ENCODE measurements at places on chromosomes 16 and 17.

DNA sequence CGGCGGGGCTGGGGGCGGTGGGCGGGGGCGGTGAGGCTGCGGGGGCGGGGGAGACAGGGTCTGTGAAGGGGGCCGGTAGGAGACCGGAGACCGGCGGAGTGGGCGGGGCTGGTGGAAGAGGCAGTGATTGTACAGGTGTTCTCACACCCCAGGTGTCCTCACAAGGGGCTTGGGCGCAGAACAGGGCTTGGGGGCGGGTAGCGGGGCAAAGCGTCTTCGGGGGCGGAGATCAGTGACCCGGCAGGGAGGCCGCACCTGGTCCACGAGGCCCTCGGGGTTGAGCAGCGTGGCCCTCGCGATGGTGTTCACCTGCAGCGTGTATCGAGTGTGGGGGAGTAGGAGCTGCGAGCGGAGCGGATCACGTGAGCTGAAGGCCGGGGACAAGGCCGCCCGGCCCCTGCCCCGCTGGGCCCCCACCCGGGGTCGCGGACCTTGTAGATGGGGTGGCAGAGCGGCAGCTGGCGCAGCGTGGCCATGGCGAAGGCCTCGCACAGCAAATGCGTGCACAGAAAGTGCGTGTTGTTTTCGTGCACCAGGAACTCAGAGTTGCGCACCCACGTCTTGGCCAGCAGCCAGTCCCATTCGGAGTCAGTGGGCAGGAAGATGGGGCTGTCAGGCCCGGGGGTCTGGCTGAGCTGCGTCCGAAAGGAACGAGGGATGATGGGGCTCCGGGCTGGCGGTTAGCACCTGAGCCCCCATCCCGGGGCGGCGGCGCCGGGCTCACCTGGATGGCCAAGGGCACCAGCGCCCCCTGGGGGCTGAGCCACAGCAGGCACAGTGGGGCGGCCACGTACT, 8.5 kb downstream of the ALOXE3 start:
- no peak for DNase-seq

DNA sequence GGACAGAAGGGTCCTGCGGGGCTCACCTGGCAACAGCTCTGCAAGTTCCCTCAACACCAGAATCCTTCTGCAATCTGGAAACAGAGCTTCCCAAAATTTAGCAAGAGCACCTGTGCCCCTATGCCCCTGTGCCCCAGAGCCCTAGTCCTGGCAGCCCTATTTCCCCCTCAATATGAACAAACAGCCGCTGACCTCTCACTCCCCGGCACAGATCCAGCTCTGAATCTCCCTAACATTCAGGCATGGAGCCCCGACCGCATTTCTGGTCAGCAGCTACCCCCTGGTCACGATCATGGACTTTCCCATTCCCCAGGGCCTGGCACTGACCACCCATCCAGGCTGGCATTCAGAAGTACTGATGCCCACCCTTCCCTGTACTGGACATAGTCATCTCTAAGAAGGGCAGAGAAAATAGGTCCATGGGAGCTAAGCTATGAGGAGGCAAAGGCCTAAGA, 110.8 kb upstream of the SMURF2 start:
- DNase-seq: no peak

DNA sequence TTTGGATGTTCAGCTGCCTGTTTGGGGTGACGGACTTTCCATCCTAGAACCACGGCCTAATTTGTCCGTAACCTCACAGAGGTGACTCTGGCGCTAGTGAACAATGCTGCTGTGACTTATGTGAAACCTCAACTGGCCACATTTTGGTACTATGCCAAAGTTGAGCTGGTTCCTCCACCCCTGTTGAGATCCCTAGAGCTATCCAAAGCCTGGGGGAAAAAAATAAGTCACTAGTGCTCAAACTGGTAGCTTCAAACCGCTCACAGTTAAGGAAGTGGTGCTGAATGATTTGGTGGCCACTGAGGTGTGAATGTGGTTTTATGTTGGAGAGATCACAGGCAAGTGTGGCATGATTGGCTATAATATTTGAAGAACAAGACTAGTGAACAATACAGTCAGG, 11.3 kb upstream of the TUBG2 start:
- DNase-seq: no peak

GRCh38 chr17:58694302-58694701, 1.9 kb downstream of the RAD51C start:
- no peak for DNase-seq

GRCh38 chr17:12992676-12993075, 25.2 kb downstream of the ELAC2 start:
- DNase-seq: no peak

- DNase-seq: no peak
These were observed 2.7 kb upstream of the MLLT6 start for GRCh38 chr17:38702166-38702915.

- DNase-seq: no peak
These were observed 42.1 kb downstream of the ITGAM start for GRCh38 chr16:31301708-31302400.

DNA sequence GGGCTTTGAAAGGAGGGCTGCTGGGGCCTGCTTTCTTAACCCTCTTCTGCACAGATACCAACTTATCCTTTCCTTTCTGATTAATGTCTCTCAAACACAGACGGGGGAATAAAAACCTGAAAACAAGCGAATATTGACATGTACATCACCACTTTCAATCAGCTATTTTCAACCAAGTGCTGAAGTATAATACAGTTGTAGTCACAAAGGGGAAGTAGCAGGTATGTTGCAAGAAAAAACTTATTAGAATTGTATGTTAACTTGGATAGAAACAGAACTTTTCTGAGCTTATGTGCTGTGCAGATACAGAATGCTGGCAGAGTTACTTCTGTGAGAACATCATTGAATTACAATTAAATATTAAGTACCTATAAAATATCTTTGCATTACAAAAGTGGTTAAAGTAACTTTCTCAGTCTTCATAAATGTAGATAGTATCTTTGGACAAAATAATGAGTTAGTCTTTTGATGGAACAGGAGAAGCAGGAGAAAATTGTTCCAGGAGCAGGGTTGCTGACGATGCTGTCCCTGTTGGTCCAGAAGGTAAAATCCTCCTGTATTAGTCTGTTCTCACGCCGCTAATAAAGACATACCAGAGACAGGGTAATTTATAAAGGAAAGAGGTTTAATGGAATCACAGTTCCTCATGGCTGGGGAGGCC, 59.5 kb downstream of the RPTOR start:
- DNase-seq: no peak

GRCh38 chr17:77468897-77469296, 328.1 kb downstream of the SEC14L1 start:
- no peak for DNase-seq
